ENCODE measurements at places on chromosomes 13 and 19.

DNA sequence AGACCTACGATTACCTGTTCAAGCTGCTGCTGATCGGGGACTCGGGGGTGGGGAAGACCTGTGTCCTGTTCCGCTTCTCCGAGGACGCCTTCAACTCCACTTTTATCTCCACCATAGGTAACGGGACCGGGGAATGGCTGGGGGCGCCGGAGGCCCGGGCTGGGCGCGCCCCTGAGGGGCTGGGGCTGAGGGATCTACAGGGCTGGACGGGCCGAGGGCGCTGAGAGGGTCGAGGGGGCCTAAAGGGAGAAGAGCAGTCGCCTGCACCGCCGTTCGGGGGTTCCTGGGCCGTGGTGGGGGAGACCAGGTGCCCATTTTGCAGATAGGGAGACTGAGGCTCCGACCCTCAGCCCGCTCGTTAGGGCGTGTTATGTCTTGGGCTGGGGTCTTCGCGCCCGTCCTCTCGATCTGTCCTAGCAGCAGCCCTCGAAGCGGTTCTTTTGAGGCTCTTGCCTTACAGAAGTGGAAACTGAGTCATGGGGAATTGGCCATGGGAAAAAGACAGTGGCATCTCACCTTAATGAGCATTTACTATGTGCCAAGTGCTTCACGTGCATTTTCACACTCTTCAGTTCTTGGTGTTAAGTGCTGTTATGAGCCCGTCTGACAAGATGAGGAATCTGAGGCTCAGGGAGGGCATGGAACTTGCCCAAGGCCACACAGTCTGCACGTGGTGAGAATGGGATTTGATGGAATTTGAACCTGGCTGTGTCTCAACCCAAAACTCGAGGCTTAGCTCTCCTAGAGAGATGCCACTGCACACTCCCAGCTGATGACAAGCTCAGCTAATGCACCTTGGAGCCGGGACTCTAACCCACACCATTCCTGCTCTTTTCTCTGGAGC is 442 bp downstream of the RAB8A start:
- DNase-seq: no peak

- no peak for DNase-seq
Observed at GRCh38 chr19:30360376-30361106, 11.6 kb upstream of the ZNF536 start.

GRCh38 chr13:59566561-59566960 is 597.2 kb downstream of the DIAPH3 start:
- no peak for DNase-seq

DNA sequence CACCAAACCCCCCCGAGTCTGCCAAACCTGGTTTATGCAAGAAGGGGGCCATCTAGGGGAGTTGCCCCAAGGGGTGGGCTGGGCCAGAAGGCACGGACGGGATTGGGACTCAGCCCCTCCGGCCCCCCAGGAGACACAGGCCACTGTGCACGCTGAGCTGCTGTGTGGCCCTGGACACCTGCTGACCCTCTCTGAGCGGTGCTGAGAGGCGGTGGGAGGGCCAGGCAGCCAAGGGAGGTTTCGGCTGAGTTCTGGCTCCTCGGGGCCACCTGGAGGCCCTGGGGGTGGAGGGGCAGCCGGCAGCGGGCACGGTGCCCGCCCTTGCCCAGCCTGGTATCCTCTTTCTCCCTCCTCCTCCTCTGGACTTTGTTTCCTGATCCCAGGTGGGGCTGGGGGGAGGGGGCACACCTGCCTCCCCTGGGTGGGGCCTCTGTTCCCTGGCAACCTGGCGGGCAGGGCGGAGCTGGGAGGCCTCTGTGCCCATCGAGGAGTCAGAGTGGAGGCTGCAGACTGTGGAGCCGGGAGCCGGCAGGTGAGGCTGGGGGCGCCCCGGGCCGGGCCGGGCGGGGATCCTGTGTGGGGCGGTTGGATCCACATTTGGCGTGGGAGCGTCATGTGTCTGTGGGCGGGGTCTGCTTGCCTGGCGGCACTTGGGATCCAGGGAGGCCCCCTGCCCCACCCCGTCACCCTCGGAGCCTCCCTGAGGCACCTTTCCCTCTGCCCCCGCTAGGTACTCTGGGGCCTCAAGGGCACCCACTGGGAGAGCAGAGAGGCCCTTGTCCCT is at the start of gene MISP:
TSS of gene MISP (plus strand) at position 473 of the 784 bp plus-strand sequence. CDS start 5,835 bp downstream, outside the sequence.
- no peak for DNase-seq

DNA sequence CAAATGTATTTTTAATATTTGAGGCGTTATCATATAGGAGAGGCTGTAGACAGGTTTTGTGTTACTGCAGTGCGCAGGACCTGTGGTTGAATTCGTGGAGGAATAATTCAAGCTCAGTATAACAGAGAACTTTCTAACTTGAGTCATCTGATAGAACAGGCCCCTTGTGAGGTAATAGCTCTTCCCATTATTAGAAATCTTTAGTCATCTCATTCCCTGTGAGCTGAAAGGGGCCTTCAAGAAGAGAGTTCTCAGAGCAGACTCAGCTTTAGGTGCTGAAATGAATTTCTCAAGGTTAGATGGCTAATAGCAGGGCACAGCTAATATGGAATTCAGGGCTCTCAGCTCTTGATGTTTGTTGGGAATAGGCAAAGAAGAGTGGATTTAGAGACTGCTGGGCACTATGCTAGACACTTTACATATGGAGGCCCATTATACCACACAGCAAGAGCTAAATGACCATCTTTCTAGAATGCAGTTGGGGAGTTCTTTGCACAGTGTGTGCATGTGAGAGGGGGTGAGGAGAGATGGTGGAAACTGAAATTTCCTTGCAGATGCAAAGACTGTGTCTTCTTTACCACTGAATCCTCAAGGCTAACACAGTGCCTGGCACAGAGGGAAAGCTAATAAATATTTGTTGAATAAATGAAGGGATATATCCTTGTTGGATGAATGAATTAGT is 89.5 kb downstream of the DGKH start:
- no peak for DNase-seq

GRCh38 chr19:40622773-40623075 is 21.6 kb downstream of the LTBP4 start:
- no peak for DNase-seq

- no peak for DNase-seq
Observed at GRCh38 chr13:38566519-38566918, 120.4 kb upstream of the FREM2 start.

GRCh38 chr13:78428646-78429045 is 174.7 kb downstream of the POU4F1 start:
- DNase-seq: no peak

DNA sequence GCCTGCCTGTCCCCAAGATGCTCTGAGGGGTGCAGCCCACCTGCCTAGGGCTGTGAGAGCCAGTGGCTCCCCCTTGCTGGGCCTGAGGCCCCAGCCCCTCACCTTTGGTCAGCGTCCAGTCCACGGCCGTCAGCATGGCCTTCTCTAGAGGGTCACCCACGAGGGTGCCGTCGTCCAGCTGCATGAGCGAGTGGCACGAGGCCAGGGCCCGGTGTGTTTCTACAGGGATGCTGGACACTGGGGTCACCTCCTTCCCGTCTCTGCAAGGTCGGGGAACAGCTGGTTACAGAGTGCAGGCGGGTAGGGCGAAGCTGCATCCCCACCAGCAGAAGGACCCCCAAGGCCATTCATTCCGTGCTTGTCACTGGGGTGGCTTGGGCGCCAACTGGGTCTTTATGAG is 9.0 kb downstream of the ATP13A1 start:
- DNase-seq: no peak

DNA sequence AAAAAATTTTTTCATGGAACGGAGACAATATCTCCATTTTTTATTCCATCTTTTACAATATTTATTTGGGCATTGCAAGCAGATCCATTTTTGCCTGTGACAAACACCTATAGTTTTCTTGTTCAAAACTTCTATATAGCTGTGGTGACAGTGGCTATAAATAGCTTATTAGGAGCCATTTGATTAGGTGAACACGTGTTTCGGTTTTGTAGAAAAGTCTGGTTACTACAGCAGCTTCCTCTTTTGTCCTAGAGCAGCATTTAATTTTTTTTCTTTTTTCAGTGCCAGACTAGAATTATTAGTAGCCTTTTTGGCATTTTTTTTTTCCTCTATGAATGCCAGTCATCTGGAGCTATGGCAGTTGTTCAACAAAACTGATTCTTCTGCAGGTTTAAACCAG is 123.5 kb downstream of the RXFP2 start:
- DNase-seq: peak; percentile 24

GRCh38 chr13:41634407-41634806 is 177.1 kb downstream of the RGCC start:
- DNase-seq: no peak

- DNase-seq: no peak
Observed at GRCh38 chr13:23321535-23322241, 111.8 kb downstream of the SACS start.

DNA sequence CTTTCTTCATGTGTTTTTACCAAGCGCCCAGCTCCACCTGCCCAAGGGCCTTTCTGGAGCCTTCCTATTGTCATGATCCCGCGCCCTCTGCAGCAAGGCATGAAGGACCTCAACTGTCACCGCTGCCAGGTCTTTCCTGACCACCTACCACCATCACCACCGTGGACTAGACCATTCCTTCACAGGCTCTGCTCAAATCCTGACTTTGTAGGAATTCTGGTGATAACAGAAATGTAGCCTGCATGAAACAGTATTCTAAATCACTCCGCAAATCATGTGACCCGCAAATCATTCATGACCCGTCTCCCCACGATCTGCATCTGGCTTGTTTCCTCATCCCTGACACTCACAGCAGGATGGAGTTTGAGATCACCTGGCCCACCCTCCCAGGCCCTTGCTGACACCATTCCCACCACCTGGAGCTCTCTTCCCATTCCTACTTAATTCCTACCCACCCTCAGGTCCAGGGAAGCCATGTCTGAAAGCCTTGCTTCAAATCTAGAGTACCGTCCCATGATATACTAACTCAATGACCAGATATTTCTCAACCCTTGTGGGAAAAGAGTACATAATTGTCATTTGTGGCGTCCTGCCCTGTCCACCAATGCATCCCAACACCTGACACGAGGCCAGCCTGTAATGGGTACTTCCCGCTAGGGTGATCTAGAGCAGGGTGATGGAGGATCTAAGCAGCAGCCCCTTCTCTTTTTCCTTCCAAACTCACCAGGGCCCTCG is 1.3 kb downstream of the UBE2S start:
- DNase-seq: no peak

- DNase-seq: peak; percentile 86
Observed at GRCh38 chr19:1261798-1262622, 7.1 kb upstream of the CIRBP start.

- peak; percentile 86 for DNase-seq
Observed at GRCh38 chr19:3986260-3987041, 1.2 kb upstream of the EEF2 start.

DNA sequence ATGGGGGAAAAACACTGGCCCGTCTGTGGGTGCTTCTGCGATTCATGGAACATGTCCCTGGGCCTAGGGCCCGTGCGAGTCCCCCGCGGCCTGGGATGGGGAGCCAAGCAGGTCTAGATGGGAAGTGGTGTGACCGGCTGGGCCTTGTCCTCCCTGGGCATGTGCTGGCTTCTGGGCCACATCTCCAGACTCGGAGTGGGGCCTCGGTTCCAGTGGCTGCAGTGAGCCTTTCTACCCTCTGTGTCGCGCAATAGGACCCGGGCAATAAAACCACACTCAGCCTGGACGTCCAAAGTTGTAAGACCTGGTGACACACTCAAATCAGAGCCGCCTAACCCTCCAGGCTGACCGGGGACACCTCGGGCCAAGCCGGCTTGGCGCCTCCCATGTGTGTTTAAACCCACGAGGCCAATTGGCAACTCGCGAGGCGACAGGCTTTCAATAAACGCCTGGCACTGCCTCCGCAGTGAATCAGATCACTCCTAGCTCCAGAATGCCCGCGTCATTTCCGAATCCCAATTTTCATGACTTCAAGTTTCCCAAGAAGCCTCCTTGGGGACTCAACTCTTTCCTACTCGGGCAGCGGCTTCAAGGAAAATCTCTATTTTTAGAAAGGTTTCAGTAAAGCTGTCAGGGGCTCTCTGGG is 57.3 kb downstream of the KLF2 start:
- DNase-seq: no peak

DNA sequence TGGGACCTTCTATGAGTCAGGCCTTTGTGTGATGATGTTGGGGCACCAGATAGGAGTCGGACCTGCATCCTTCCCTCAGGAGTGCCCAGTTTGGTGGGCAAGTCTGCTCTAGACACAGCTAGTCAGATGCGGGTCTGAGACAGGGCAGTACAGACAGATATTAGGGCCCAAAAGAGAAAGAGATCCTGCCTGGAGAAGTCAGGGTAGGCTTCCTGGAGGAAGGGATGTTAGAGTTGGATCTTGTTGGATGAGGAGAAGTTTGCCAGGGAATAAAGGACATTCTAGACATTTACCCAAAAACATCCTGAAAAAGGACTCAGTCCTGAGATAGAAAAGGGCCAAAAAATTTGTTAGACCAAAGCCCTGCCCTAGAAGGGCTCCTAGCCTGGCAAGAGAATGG is 17.2 kb downstream of the VRK3 start:
- no peak for DNase-seq

Measured in B cell (primary cell).